ENCODE measurements at places on chromosomes 13 and 19. TPM values are rescaled to one million over a fixed set of nuclear protein-coding genes. Genes with fewer than 3 reads are reported as not detected.

DNA sequence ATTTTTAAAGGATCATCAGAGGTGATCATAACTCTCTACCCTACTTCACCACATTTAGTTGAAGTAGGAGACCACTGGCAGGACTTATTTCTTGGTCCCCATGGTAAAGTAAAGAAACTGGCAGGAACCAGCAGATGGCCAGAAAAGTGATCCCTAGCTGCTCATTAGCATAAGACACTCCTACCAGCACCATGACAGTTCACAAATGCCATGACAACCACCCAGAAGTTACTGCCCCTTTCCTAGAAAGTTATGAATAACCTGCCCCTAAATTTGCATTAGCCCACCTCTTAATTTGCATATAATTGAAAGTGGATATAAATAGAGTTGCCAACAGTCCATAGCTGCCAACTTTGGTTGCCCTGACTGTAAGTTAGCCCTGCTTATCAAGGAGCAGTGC lies 18.4 kb upstream of the RUBCNL start:
- H3K27ac ChIP-seq = no peak overlapping the region
- H3K4me3 ChIP-seq = no peak overlapping the region
- H3K27me3 ChIP-seq = peaks cover 12% of the 10 kb centered on the region
- H3K36me3 ChIP-seq = peaks cover 1% of the 10 kb centered on the region

DNA sequence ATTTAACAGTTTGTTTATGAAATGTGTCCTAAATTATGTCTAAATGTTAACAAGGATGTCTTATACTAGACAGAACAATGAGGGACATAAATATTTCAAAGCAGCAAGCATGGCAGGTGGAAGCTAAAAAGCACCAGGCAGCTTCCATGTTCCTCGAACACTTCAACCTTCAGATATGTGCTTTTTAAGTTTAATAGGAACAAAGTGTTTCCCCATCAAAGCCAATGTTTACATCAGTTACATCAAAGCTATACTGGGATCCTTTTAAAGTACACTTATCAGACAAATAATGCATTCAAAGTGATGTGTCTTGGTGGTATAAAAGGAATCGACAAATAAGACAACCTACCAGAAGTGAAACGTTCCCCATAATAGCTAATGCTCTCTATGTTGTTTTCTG lies 2841.1 kb upstream of the PCDH20 start:
- no peak for DNase-seq
- no peaks in the 10 kb centered on the region for H3K27me3 ChIP-seq
- H3K4me3 ChIP-seq = no peak overlapping the region
- H3K36me3 ChIP-seq = no peaks in the 10 kb centered on the region
- no peak overlapping the region for H3K27ac ChIP-seq

DNA sequence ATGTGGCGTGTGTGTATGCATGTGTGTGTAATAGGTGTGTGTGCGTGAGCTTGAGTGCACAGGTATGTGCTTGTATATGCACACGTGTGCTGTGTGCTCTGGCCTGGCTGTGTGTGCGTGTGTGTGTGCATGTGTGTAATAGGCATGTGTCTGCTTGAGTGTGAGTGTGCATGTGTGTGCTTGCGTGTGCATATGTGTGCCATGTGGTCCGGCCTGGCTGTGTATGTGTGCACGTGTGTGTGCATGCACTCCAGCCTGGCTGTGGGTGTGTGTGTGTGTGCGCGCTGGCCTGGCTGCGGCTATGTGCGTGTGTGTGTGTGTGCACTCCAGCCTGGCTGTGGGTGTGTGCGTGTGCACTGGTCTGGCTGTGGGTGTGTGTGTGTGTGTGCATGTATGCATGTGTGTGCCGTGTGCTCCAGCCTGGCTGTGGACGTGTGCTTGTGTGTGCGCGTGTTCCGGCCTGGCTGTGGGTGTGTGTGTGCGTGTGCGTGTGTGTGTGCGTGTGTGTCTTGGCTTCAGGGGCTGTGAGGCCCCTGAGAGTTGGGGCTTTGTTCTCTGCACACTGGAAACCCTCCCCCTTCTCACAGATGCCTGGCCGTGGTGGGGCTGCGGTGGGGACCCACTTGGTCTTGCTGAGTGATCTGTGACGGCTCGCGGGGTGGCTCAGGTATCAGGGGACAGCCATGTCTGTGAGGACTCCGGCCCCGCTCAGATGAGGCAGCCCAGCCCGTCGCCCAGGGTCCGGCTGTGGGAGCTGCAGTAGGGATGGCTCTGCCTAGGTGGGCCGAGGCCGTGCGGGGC lies 8.2 kb downstream of the SPPL2B start:
- no peaks in the 10 kb centered on the region for H3K27me3 ChIP-seq
- H3K27ac ChIP-seq = no peak overlapping the region
- peaks cover 7% of the 10 kb centered on the region for H3K4me1 ChIP-seq
- H3K36me3 ChIP-seq = peaks cover 7% of the 10 kb centered on the region
- H3K4me3 ChIP-seq = no peak overlapping the region

DNA sequence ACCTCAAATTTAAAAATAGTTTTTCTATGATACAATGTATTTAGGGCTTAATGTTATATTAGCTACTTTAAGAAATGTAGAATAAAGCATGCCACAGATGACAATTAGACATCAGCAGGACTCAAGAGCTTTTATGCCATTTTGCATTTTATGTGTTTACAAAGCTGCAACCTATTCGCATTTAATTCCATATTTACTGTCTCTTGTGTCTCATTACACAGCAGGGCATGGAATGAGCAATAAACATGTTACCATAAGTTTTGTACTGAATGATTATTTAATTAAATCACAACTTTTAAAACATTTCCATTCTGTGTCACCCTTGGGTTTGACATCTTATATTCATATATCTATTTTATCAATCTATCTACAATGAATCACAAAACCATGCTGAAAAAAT lies 1756.9 kb downstream of the PCDH9 start:
- H3K27me3 ChIP-seq = no peaks in the 10 kb centered on the region
- H3K27ac ChIP-seq = no peak overlapping the region
- no peaks in the 10 kb centered on the region for H3K36me3 ChIP-seq
- no peak overlapping the region for H3K4me3 ChIP-seq
- no peak for DNase-seq

RNF17 gene
- total RNA-seq = not detected

LSR gene
- total RNA-seq = 7.2 TPM
